PC-3 (cell line): ENCODE measurements at places on chromosomes 7 and 10. TPM values are rescaled to one million over a fixed set of nuclear protein-coding genes. Genes with fewer than 3 reads are reported as not detected.

Gene SPDYE2B
- total RNA-seq = not detected in 2 replicates

Gene EBF3
- total RNA-seq = not detected in 2 replicates

Gene IDI2
- not detected in 2 replicates for total RNA-seq

Gene PHKG1
- 0.75 and 1.3 TPM in 2 replicates for total RNA-seq

Gene ATG9B
- total RNA-seq = 1.2 and 1.3 TPM in 2 replicates

Gene RELN
- 8.0 and 15.8 TPM in 2 replicates for total RNA-seq

Gene ATOH7
- total RNA-seq = 1.1 TPM in 1 of 2 replicates, not detected in the other

Gene POLD2
- total RNA-seq = 224 and 225 TPM in 2 replicates

Gene CCDC146
- total RNA-seq = 4.7 TPM in 1 of 2 replicates, not detected in the other

Gene ENTPD1
- total RNA-seq = not detected in 2 replicates

Gene SPDYE6
- total RNA-seq = not detected in 2 replicates

Gene CPN1
- not detected in 2 replicates for total RNA-seq

Gene DKK1
- 1,187 and 1,592 TPM in 2 replicates for total RNA-seq

Gene CALCR
- not detected in 2 replicates for total RNA-seq

Gene PRPS1L1
- total RNA-seq = not detected in 2 replicates

Gene KCNMA1
- total RNA-seq = 143 and 193 TPM in 2 replicates

Gene CHN2
- total RNA-seq = 3.1 and 7.7 TPM in 2 replicates

Gene RPEL1
- total RNA-seq = not detected in 2 replicates

Gene AKR1E2
- 0.36 TPM in 1 of 2 replicates, not detected in the other for total RNA-seq

Gene GFRA1
- not detected in 2 replicates for total RNA-seq

Gene POP7
- total RNA-seq = 151 and 154 TPM in 2 replicates

Gene HMX2
- not detected in 2 replicates for total RNA-seq

Gene TACR2
- total RNA-seq = 0.40 TPM in 1 of 2 replicates, not detected in the other

Gene ANKRD1
- total RNA-seq = 2.8 and 3.5 TPM in 2 replicates

Gene PRKCQ
- not detected in 2 replicates for total RNA-seq

Gene KCP
- total RNA-seq = 3.2 and 3.4 TPM in 2 replicates

Gene BTBD16
- not detected in 2 replicates for total RNA-seq

Gene CPED1
- 1.8 and 2.2 TPM in 2 replicates for total RNA-seq

Gene HTR5A
- total RNA-seq = not detected in 2 replicates

Gene SCART1
- total RNA-seq = 2.4 and 5.1 TPM in 2 replicates

Gene FKBP9
- 62.3 and 63.4 TPM in 2 replicates for total RNA-seq

Gene STRIP2
- 7.5 and 8.0 TPM in 2 replicates for total RNA-seq

Gene HECW1
- 3.0 and 3.6 TPM in 2 replicates for total RNA-seq

Gene CPVL
- 14.7 and 15.3 TPM in 2 replicates for total RNA-seq
